Stimulated activated CD8-positive, alpha-beta memory T cell treated with anti-CD3 and anti-CD28 coated beads, Interleukin-4, amount 100 ng/mL, for 1 hour (primary cell): ENCODE measurements at places on chromosomes 11 and 22.

GRCh38 chr11:62461740-62462507 is 43.1 kb downstream of the SCGB1A1 start:
- DNase-seq: no peak

DNA sequence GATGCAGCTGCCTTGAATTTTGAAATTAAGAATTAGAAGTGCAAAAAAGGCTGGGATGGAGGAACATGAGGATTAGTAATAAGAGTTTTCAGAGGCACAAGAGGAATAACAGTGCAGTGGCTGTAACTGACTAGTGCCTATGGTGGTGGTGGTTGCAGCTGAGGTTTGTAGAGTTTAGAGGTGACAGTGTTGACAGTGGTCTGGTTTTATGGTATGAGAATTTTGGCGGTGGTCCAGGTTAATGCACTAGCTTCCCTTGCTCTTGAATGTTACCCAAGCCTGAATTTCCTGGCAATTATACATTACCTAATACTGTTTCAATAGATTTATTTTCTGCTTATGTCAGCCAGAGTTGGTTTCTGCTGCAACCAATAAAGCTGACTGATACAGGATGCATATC is 112.8 kb upstream of the C11orf87 start:
- DNase-seq: no peak

DNA sequence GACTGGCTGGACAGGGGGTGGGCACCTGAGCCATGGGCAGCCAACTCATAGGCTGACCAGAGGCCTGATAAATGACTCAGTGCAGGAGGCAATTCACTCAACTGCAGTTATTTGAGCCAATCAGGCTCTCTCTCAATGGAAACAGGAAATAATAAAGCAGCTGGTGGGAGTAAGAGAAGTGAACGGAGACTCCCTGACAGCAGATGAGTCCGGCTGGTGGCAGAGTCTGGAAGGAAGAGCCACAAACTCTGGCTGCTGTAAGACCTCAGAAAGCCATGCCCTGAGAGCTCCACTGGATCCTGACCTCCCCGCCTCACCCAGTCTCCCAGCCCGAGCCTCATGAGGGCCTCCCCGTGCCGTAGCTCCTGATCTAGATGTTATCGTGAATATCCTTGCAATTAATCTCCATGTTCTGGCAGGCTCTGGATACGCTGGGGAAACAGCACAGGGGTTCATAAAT is 69.8 kb downstream of the TRIM29 start:
- DNase-seq: no peak

DNA sequence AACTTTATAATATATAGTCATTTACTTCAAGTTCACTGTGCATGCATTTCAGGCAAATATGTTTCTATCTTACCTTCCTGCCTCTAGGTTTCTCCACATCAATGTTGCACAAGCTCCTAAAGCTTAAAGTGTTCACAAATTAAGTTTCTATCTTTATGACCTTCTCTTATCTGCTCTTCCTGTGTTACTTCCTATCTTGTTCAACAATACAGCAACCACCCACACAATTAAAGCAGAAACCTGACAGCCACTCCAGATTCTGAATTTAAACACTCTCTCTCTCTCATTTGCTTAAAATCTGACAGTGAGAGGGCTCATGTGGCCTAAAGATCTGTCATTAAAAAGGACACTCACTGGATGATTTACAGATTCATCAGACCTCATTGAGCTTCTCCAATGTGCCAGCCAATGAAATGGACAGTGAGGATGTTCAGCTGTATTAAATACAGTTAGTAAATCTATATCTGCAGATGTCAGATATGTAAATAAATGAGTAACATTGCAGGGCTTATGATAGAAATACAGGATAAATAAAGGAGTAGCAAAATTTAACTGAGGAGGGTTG is 10.9 kb downstream of the PDGFD start:
- no peak for DNase-seq

- no peak for DNase-seq
These were observed 193.5 kb upstream of the PITPNB start for GRCh38 chr22:28112548-28113043.
